Stimulated activated CD8-positive, alpha-beta memory T cell treated with anti-CD3 and anti-CD28 coated beads, Interleukin-7, amount 100 ng/mL, for 48 hours (primary cell): ENCODE measurements at places on chromosomes 7 and 10.

- no peak for DNase-seq
Observed at GRCh38 chr10:113681533-113682470, 2.1 kb downstream of the CASP7 start.

- DNase-seq: no peak
Observed at GRCh38 chr10:803041-803741, 113.7 kb upstream of the DIP2C start.

- no peak for DNase-seq
Observed at GRCh38 chr10:93962973-93963372, 30.8 kb upstream of the PLCE1 start.

GRCh38 chr7:2357571-2357970, 2.9 kb downstream of the EIF3B start:
- DNase-seq: no peak

DNA sequence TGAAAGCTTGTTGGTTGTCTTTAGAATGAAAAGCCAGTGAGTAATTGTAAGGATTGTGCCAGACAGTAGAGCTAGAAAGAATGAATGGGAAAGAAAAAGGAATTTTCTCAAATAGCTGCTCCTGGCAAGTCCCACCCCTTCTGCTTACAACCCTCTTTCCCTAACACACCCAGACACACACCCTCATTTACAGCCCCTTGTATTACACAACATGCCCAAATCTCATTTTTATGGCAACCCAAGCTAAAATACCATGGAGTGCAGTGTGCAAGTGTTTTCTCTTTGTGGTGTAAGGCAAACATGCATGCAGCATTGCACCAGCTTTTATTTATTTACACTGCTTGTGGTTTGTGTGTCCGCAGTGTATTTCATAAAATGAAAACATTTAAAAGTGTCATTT, 1.5 kb downstream of the PRKAR2B start:
- no peak for DNase-seq

DNA sequence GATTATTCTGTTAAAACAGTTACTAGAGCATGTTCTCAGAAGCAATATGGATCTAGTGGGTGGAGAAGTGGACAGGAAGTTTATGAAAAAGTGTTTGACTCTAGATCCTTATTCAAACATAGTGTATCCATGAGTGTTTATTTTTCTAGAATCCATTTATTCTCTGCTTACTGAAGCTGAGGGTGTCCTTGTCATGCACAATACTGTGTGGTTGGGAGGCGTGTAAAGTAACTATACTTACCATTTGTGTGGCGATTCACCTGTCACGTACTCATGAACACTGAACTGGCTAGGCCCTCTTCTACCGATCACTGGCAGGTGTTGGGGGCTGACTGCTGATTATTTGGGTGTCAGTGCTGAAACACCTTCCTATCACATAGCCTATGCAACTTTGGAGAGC, 74.0 kb downstream of the POU6F2 start:
- no peak for DNase-seq

- DNase-seq: no peak
Observed at GRCh38 chr7:7335215-7335614, 152.9 kb downstream of the C1GALT1 start.

DNA sequence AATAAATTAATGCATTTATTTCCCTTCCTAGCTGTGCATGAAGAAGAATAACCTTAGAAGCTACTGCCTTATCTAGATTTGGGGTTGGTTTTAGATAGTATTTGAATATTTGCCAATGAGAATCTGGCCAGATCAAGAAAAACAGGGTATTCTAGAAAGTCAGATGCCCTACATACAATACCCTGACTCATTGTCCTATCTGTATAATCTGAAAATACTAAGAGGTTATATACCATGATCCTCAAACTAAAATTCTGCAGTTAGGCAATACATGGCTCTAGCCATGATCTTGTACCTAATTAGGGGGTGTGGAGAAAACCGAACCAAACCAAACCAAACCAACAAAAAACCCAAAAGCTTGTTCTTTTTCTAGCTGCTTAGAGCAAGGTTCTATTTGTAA, 240.4 kb upstream of the LYZL1 start:
- DNase-seq: no peak

DNA sequence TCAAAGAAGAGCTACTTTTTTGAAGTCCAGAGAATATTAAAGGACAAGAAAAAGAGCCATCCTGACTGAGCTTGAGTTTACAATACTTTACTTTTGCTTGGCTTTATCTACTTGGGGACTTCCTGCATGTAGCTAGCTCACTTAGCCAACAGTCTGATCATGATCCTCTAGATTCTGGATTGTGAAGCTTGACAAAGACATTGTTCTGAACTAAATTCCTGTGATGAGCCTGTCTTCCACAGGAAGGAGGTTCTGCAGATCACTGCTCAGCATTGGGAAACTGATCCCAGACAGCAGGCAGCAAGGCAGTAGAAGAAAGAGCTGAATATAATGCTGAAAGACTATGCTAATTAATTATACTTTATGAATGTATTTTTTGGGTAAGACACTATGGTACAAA, 296.4 kb downstream of the DGKB start:
- DNase-seq: no peak

DNA sequence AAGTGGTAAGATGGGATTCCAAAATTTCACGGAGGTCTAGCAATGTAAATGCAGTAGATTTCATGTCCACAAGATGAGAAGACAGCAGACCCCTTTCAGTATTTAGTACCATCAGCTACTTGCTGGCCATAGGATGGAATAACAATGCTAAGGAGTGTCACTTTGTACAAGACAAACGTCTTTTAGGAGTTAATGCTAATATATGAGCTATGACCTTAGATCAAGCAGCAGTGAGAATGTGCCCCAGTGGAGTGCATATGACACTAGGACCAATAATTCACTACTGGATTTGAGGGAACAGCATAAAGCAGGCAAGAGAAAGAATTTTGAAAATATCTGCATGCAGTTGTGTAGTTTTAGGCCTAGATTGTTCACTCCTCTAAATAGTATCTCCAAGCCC, 182.8 kb upstream of the ZNF804B start:
- DNase-seq: no peak

DNA sequence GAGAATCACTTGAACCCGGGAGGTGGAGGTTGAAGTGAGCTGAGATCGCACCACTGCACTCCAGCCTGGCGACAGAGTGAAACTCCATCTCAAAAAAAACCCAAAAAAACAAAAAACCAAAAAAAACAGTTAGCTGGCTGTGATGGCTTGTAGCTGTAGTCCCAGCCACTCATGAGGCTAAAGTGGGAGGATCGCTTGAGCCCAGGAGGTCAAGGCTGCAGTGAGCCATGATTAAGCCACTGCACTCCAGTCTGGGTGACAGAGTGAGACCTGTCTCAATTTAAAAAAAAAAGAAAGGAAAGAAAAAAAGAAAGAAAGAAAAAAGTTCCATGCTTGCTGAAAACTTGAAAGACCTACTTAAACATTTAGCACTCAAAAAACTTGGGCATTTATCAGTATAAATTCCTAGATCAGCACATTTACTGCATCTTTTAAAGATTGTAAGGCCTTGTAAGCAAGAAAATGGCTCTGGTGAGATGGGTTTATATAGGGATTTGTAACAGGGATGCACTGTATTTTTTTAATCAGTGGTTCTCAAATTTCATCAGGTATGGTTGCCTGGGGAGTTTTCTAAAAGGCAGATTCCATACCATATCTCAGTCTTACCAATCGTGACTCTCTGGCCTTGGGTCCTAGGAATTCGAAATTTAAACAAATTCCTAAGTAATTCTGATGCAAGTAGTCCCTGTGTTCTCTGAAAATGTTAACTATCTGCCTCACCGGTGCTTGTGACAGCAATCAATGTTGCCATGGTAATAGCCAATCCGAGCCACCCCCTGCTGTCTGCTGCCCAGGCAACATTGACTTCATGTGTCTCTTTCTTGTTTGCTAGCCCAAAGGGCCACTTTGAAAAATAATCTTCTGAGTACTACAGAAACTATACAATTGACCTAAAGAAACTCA, 11.5 kb upstream of the NT5C2 start:
- no peak for DNase-seq

GRCh38 chr7:66771795-66772194, 31.3 kb downstream of the RABGEF1 start:
- DNase-seq: no peak

DNA sequence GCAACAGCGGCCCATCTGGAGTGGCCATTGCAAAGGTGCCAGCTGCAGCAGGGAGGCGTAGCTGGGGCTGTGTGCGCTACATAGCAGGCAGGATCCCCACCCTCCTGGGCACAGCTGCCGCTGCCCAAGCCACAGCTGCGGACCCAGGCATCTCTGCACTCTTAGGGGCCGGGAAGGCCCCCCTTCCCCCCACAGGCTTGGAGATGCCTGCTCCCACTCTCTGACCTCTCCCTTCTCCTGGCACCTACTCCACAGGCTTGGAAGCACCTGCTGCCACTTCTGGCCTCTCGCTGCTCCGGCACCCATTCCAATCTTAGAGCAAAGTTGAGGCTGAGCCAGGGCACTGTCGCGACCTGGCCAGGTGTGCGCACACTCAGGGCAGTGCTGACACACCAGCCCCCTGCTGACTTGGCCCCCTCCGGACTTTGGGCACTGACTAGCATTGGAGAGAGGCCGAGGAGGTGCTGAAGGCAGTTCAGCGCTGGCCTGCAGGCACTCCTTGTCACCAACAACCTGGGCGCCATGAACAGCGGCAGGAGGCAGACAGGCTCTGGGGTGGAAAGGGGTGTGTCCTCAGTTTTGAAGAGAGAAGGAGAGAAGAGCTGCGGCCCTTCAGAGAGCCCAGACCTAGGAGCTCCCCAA, 18.4 kb downstream of the RBM48 start:
- no peak for DNase-seq

- DNase-seq: no peak
Observed at GRCh38 chr7:152663931-152664330, 12.0 kb downstream of the XRCC2 start.

GRCh38 chr7:15305002-15305600, 256.7 kb downstream of the AGMO start:
- no peak for DNase-seq

DNA sequence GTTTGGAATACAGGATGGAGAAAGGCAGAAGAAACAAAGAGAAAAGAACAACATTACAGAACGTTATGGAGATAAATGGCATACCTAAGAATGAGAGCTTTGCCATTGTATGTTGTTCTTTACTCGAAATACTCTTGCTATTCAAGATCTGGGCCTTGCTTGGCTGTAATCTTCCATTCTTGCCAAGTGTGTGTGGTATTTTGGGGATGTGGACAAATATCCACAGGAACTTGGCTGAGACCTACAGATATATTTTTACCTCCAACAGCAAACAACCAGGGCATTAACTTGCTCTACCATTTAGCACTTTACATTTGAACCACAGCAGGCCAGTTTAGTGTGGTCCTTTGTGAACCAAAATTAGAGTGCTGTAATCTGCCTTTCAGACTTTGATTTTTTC, 76.3 kb downstream of the DKK1 start:
- DNase-seq: no peak

GRCh38 chr10:17607603-17608332, 9.4 kb downstream of the HACD1 start:
- DNase-seq: no peak

GRCh38 chr10:95480901-95481491, 80.2 kb downstream of the SORBS1 start:
- no peak for DNase-seq

- DNase-seq: no peak
Observed at GRCh38 chr10:102358712-102359382, 36.7 kb upstream of the NFKB2 start.

- no peak for DNase-seq
Observed at GRCh38 chr7:102155821-102156441, 130.7 kb upstream of the SH2B2 start.

DNA sequence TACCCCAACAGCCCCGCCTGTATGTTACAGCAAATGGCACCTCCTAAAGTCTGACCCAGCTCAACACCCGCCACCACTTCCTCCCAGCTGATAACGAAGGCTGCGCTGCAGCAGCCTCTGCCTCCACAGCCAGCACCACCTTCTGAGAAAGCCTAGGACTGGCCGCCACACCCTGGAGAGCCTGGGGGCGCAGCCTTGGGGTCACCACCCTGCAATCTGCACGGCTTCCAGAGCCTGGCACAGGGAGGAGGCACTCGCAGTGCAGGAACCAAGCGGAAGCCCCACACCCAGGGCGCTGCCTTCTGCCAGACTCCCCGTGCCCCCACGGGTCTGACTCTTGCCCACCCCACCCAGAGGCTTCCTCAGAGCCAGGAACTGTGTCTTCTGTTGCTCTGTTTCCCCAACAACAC, 112.5 kb downstream of the MAD1L1 start:
- no peak for DNase-seq

DNA sequence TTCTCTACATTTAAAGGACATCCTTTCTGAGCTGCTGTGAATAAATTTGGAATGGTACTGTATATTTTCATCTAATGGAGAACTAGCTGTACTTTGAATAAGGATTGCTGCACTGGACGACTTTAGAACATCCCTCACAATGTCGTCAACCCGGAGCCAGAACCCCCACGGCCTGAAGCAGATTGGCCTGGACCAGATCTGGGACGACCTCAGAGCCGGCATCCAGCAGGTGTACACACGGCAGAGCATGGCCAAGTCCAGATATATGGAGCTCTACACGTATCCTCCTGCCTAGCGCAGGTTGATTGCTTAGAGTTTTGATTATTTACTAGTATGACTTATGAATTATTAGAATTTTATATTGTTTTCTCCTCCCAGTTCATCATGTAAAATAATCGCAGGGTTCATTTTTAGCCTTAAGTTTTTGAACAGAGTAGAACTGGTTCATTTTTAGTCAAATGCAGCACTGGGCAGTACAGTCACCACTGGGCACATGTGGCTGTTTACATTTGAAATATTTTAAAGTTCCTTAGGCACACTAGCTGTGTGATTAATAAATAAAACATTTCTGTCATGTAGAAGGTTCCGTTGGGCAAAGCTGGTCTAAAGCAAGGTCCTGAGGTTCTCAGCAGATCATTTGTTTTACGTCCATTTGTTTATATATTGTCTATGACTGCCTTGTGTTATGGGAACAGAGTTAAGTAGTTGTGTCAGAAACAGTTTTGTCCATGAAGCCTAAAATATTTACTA, 31.5 kb downstream of the CUL1 start:
- DNase-seq: no peak

DNA sequence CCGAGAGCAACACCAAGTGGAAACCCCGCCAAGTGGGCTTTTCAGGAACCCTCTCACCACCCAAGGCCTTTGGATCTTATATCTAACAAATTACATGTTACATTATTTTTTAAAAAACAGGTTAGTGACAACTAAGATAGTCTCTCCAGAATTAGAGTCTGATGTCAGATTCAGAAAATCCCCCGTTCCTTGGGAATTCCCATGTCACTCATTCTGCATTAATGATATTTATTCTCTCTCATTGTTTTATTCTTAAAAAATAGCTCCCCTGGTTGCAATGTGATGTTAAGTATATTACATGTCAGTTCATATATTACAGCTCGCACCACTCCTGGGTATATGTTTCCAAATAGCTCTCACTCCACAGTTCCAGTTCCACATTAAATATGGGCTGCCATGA, 81.8 kb downstream of the WNT2 start:
- no peak for DNase-seq

DNA sequence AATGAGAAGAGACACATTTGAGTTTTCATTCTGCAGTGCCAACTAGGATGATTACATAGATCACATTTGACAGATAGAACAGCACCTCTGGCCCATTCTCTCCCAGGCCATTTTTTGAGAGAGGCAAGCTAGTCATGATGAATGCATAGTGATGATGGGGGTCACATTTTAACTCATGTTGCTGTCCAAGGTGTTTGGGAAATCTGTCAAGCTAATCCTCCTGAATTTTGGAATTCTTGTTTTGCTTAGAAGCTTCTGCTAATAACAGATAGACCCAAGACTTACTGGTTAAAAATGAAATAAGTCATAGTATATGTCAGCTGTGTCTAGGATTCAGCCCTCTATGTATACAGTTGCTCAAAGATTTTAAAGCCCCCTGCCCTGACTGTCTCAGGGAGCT, 101.0 kb downstream of the PTPN20 start:
- DNase-seq: no peak
